Neural progenitor cell (in vitro differentiated cells): ENCODE measurements at places on chromosomes 7 and 10. TPM values are rescaled to one million over a fixed set of nuclear protein-coding genes. Genes with fewer than 3 reads are reported as not detected.

Gene COL26A1
- total RNA-seq = 26.7 and 80.0 TPM in 2 replicates

Gene TAS2R5
- total RNA-seq = 3.9 and 4.7 TPM in 2 replicates

Gene CRHR2
- 0.19 TPM in 1 of 2 replicates, not detected in the other for total RNA-seq

Gene GIMAP6
- not detected in 2 replicates for total RNA-seq

Gene AP3M1
- total RNA-seq = 47.2 and 58.3 TPM in 2 replicates

Gene OR6V1
- not detected in 2 replicates for total RNA-seq

Gene ANKRD61
- total RNA-seq = 0.46 TPM in 1 of 2 replicates, not detected in the other

Gene TSPAN14
- 32.7 and 68.9 TPM in 2 replicates for total RNA-seq
